ENCODE measurements at places on chromosomes 1 and 21. TPM values are rescaled to one million over a fixed set of nuclear protein-coding genes. Genes with fewer than 3 reads are reported as not detected.

DNA sequence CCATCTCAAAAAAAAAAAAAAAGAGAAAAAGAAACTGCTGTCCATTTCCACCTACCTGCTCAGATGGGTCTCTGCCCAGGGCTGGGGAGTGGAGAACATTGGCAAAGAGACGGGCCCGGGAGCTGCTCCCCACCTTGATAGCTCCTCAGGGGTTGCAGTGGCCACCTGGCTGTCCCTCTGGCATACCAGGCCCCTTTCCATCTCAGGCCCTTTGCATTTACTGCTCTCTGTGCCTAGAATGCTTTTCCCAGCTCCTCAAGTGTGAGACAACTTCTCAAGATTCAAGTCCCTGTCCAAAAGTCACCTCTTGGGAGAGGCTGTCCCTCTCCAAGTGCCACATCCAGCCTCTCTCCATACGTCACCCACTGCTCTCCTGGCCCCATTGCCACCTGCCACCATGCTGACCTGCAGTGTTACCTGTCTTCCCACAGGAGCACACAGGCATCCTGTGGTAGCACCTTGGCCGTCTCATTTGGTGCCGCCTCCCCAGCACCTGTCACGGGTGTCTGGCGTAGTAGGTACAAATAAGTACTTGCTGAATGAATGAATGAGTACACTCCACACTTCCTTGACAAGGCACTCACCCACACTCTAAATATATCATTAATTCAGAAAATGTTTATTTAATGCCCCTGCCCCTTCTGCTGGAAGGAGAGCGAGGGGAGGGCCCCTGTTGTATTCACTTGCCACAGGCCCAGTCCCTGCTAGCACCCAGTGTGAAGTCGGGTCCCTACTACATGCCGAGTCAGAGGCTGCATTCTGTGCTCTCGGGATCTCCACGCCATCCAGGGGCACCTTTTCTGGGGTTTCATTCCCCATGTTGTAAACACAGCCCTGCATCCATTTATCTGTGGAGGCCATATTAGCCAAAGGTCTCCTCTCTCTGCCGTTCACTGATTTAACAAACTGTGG, 48.8 kb downstream of the DISP3 start:
- DNase-seq, result no peak

DNA sequence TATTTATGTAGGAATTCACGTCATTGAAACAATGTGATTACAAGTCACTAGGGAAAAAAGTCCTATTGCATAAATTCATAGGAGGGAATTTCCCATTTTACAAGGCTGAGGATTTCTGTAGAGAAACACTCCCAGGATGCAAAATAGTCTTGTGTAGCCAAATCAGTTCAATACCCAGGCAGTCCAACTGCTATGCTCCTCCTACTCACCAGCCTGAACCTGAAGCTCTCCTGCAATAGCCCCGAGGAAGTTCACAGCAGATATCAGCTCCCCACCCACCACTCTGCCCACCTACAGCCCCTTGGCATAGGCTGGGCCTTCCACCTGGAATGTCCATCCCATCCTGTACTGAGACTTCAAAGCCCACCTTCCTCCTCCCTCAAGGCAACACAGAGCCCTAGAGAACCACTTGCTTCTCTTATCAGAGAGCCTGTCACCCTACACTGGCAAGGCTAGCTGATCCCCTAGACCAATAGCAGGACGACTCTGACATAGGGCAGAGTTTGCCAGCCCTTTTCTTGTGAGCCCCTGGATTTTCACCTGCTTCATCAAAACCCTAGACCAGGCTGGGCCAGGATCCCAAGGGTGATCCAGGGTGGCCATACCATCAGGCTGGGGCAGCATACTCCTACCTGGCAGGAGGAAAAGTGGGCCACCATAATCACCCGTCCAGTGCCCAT, 1.5 kb downstream of the LSS start:
- DNase-seq, result no peak

DNA sequence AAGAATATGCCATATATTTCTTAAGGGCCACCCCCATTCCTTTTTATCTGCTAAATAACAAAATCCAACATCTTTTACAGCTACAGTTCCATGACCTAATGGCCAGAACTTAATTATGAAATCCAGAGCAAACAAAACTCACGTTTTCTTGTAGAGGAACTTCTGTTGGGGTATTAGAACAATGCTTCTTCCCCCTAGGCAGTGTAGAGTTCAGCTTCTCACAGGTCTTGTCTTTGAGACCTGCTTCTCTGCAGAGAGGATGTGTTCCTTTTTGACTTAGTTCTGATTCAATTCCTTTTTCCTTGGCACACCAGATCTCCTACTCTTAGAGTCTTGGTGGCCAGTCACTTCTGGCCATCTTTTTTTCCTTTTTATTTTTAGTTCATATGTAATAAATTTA, 22.2 kb downstream of the VAV3 start:
- no peak for DNase-seq

DNA sequence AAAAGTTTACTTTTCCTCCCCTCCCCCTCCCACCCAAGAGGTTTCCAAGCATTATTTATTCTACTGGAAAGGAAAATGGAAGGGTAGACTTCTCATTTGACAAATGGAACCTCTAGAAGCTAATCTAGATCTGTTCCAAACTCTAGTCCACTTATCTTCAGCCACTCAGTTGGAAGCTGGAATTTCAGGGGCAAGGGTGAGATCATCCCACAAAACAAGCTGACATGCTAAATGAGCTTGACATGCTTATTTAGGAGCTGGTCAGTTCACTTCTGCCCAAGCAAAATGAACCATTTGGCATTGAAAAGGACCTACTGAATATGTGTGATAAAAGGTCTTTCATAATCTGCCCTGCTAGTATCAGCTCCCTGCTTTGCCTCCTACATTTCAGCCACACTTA, 5.0 kb downstream of the LRRC41 start:
- no peak for DNase-seq

- DNase-seq, result no peak
Observed at GRCh38 chr1:40980453-40981121, 1.1 kb downstream of the CTPS1 start.

GRCh38 chr1:170273291-170274130, 127.8 kb downstream of the NTMT2 start:
- DNase-seq, result no peak

DNA sequence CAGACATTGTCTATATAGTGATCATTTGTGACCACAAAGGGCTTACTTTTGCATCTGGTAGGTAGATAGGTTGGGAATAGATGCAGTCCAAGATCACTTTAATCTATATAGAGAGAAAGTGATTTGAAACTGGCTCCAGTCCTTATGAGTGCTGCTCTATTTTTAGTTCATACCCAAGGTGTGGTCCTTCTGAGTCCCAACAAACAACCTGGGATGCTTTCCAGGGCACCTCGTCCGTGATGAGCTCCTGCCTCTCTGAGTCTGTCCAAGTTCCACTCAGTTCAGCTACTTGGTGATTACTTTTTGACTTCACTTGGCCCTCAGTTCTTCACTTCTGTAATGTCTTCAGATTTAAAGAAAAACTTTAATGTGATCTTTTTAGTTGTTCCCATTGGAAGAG, 20.2 kb downstream of the DIP2A start:
- DNase-seq, result no peak

DNA sequence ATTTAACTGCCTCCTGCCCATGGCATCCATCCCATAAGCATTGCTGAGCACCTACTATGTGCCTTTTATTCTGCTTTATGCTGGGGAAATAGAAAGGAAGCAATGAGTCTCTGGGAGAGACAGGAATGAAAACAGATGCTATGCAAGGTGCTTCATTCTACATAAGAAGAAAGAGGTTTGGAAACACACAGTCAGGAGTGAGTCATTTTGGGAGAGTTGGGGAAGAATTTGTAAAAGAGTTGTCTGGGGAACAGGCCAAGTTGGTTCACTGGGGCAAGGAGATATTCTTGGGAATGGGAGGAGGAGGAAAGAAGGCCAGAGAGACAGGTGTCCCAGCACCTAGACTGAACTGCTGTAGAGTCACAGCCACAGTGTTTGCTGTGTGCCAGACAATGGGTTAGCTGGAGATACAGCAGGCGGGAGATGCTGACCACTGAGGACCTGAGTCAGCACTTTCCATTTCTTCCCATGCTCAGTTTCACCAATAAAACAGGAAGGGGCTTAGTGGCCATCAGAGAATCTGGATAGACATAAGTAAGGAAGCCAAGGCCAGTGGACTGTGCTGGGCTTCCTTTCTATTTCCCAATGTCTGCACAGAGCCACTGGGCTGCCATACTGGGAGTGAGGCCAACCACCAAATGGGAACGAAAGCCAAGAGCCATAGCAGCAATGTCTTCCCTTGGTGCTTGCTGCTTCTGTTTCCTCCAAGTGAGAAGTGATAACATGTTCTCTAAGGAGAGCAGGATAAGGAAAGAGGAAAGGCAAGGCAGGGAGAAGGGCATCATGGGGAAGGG, 187.7 kb upstream of the USP24 start:
- DNase-seq, result no peak

DNA sequence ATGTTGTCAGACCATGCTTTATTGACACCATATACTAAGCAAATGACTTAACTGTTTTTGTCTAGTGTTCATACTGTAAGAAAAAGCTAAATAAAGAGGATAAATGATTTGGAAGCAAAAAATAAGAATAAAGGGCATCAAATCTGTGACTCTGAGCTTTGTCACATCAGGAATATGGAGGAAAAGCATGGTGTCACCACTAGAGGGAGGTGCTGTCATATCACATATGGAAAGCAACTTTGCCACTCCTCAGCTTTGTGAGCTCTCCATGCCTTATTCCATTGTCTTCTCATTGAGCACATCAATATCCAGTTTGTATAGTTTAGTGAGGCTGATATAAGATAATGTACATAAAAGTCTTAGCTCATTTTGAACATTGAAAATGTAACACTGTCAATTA, 20.8 kb upstream of the GBP1 start:
- DNase-seq, result peak; percentile 16

DNA sequence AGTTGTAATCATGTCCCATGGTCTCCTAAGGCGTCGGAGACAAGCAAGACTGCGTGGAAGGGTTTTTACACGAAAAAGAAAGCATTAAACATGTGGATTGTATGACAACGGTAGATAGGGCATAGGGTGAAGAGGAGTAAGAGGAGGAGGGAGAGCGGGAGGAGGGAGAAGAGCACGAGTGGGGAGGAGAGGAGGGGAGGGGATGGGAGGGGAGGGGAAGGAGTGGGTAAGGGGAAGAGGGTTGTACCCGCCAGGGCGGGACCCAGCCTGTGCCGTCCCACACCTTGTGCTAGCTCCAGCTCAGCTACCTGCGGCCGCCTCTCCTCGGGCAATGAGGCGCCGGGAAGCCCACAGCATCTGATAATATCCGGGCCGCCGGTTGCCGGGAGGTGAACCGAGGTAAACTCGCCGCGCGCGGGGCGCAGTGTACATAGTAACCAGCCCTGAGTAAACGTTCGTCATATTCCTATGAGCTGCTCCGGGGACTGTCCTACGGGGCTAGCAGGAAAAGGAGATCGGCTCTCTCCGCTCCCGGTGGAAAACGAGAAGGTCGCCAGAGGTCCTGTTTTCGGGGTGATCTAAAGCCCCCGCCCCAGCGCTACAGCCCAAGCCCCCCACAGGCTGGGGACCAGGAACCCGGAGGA, 449 bp upstream of the RCAN3 start:
- DNase-seq, result no peak

- DNase-seq, result no peak
Observed at GRCh38 chr1:175499595-175500382, 243.6 kb downstream of the TNR start.

DNA sequence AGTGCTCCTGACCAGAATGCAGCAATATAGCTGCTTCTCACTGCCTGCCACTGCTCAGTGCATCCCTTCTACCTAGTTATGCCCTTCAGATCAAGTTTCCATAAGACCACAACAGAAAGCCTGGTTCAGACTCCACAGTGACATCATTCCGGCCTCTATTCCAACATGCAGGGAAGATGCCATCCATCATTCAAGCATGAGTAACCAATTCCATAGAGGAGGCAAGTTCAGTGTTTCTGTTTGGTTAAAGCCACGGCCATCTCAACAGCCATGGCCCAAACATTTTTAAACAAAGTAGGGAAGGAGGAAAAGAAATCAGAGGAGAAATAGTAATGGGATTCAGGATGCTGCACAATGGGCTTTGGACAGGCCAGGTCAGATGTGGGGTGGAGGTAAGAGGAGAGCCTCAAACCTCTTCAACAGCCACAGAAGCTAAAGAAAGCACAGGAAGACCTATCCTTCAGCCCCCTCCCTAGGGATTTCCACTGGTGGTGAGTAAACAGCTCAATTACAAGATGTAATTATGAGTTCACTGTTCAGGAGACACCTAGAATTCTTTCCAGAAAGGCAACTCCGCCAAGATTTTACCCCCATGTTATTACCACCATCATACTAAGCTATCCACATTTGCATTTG, 484.9 kb downstream of the SETD4 start:
- no peak for DNase-seq

DNA sequence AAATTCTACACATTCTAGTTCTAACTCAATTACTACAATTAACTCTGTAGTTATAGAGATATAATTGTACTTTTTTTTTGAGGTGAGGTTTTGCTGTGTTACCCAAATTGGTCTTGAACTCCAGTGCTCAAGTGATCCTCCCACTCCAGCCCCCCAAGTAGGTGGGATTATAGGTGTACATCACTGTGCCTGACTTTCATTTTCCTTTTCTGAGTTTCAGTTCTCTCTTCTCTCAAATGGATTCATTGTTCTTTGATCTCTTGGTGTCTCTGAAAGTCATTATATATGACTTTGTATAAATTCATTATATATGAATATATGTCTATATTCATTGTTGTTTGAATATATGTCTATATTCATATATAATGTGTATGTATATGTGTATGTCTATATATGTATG, 74.0 kb upstream of the GALNT2 start:
- DNase-seq, result no peak

- DNase-seq, result no peak
Observed at GRCh38 chr1:101000131-101000873, 25.3 kb downstream of the DPH5 start.

GRCh38 chr1:12453400-12454343, 164.3 kb downstream of the DHRS3 start:
- DNase-seq, result no peak

GRCh38 chr1:22886211-22886610, 86.5 kb downstream of the LACTBL1 start:
- DNase-seq, result no peak

DNA sequence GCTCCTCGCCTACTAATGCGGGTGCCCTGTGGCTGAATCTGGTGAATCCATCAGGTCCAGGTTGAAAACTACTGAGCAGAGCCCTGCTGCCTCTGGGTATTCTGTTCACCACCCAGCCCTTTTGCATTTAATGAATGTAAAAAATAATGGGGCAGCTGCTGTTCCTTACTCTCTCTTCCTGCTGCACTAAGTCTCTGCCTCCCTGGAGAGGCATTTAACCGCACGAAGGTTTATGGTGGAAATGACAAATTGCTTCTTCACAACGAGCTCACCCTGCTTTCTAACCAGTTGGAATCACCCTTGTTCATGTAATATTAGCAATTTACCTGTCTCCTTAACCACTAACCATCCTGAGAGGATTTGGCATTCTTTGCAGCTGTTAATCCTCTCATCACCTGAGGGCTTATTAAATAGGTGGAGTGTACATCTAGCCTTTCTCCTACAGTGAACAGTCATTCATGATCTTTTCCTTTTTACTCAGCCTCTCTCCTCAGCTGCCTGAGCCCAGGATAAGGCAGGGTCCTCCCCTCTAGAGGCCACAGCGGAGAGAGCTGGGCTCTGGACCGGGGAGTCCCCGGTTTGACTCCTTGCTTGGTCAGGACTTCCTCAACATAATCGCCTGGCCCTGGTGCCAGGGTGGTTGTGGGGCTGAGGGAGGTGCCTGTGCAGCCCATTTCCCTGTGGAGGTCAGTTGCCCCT, 97.6 kb downstream of the NOS1AP start:
- DNase-seq, result no peak

PPIAL4G gene
- 0.41 TPM for total RNA-seq

LDLRAD1 gene
- not detected for total RNA-seq

S100A7 gene
- not detected for total RNA-seq

OR10J1 gene
- not detected for total RNA-seq

GABPB2 gene
- 9.4 TPM for total RNA-seq

BATF3 gene
- 5.7 TPM for total RNA-seq
